GM06990 (cell line): ENCODE measurements at places on chromosomes 5 and 9.
A peak's percentile ranks its signal among the peaks of the same experiment; 100 is the strongest.

DNA sequence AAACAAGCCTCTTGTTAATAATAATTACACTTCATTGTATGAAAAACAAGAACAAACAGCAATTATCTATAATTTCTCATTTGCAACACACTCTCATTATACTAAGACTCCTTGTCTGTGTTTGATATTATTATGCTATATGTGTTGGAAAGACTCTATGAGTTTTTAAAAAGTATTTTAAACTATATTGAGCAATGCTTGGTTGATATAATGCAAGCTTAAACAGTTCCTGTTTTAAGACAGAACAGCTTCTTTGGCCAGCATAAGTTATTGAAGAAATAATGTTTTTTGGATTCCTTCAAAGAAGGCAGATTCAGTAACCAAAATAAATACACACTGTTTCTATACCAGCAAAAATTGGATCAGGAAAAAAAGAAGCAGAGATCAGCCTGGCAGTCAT lies 871.4 kb downstream of the MAT2B start:
- DNase-seq: no peak

- no peak for DNase-seq
These were observed 249.0 kb upstream of the ADRA1B start for GRCh38 chr5:159667286-159667685.

DNA sequence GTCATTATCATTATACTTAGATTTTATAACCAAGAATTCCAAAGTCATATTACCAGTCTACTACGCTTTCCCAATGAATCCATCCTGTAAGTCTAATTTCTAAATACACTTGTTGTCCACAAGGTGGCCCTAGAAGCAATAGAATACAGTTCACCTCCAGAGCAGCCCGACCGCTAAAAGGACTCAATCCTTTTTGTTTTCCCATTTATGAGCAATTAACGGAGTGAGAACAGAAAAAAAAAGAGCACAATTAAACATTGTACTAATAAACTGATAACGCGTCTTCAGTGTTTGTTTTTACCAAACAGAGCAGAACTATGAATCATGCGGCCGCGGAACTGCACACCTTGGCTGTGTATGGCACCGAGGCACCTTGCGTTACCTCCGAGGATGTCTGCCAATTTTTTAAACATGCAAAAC lies 160.7 kb upstream of the DAPK1 start:
- DNase-seq: peak; percentile 5

DNA sequence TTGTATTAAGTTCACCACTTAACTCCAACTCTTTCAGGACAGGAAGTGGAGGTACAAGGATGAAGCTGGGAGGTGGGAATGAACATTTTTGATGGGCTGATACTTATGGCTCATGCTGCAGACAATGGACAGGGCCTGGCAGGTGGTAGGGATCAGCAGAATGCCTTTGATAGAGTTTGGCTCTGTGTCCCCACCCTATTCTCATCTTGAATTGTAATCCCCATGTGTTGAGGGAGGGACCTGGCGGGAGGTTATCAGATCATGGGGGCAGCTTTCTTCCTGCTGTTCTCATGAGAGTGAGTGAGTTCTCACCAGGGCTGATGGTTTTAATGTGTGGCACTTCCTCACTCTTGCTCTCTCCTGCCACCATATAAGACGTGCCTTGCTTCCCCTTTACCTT lies 87.3 kb upstream of the PRLR start:
- no peak for DNase-seq
